ENCODE measurements at places on chromosomes 12 and 14. TPM values are rescaled to one million over a fixed set of nuclear protein-coding genes. Genes with fewer than 3 reads are reported as not detected.

Gene ACVRL1
- 56.5 TPM for total RNA-seq

Gene RAPGEF3
- 16.6 TPM for total RNA-seq

Gene COX8C
- total RNA-seq = not detected

Gene PLEKHD1
- total RNA-seq = not detected

Gene MAP1LC3B2
- total RNA-seq = not detected

Data from fibroblast of the aortic adventitia (primary cell).